ENCODE measurements at places on chromosomes 3 and 15.

DNA sequence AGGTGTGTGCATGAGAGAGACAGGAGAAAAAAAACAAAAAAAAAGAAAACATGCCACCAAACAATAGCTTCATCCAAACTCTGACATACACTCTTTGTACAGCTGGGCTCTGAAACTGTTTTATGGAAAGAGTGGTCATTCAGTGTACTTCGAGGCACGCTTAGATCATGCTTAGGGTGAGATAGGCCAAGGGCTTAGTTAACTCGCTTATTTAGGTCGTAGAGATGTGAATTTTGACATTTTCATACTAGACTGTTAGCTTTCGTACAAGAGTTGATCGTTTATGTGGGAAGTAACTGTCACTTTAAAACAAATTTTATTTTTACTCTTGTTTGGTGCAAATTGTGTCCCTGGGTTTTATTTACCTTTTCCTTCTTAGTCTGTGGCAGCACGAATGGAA is 166.4 kb downstream of the GHSR start:
- no peak for DNase-seq

GRCh38 chr3:58175187-58175436 is 35.7 kb downstream of the DNASE1L3 start:
- DNase-seq = no peak

GRCh38 chr15:67897646-67898339 is 57.9 kb upstream of the RNU6-1 start:
- no peak for DNase-seq

- DNase-seq = no peak
These were observed 107.6 kb upstream of the ARHGEF3 start for GRCh38 chr3:56909349-56909748.

GRCh38 chr3:14457481-14457880 is 55.1 kb downstream of the SLC6A6 start:
- no peak for DNase-seq
